ENCODE measurements at places on chromosomes 5 and 9.

GRCh38 chr9:74122661-74123060 lies 374.5 kb upstream of the RORB start:
- no peak for DNase-seq

- no peak for DNase-seq
Measured at GRCh38 chr5:121872856-121873255, 21.2 kb downstream of the FTMT start.

- DNase-seq, result no peak
Measured at GRCh38 chr9:35002623-35003022, 13.1 kb downstream of the DNAJB5 start.

DNA sequence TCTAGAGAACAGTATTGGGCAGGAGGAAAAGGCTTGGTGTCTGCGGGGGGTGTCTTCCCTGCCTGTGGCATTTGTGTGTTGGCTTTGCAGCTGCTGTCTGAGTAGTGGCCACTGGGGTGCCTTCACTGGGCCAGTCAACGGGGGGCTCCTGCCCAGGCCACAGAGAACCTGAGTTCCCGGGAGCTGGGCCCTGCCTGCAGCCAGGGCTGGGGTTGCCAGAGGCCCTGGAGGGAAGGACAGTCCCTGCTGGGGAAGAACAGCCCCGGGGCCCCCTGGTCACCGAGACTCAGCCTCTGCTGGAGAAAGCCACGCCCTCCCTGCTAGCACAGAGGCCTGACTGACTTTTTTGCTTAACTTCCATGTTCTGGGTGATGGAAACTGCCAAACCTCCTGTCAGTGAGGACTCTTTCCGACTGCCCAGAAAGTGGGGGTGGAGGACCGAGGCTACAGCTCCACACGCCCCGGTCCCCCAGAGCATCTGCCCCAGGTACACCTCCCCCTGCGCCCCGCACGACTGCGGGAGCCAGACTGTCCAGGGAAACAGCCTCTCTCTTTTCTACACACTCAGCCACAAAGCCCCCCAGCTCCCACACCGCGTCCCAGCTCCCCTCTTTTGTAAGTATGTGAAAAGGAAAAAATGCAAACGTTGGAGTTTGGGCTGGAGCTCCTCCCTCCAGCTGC lies 133.4 kb downstream of the DAB2IP start:
- no peak for DNase-seq

GRCh38 chr5:40412771-40413170 lies 266.9 kb upstream of the PTGER4 start:
- DNase-seq, result no peak

- DNase-seq, result no peak
Measured at GRCh38 chr9:74858751-74859414, 28.8 kb downstream of the TRPM6 start.

DNA sequence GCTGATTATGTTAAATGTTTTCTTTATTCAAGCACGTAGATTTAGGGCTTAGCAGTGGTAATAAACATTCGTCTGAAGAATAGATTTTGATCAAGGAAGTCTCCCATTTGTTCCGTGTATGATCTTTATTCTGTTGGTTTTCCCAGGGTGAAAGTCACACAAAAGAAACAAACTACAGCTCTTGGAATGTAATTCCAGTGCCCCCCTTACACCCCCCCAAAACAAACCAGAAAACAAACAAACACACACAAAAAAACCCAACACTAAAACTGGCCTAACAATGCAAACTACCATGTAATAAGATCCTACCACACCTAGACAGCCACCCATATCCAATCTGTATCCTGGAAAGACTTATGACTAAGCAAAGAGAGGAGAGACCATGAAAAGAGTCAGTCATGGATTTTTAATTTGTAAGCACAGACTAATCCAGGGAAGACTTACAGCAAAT lies 196.2 kb upstream of the ELL2 start:
- DNase-seq, result no peak

GRCh38 chr5:52692039-52692438 lies 95.7 kb upstream of the ITGA1 start:
- DNase-seq, result no peak

DNA sequence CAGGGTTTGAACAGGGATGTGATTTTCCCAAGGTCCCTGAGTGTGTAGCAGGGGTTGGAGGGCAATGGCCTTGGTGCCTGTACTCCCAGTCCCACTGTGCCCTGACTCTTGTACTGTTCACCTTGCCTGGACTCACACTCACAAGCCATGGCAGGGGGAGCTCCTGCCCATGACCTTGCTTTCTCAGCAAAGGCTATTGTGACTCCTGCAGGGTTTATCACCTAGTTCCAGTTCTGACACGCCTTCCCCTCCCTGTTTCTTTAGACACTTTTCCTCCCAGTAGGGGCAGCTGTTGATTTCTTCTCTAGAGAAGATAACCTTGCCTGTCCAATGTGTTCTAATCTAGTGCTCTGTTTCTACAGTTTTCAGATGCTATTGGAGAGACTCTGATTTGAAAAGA lies 139.5 kb downstream of the FSTL4 start:
- no peak for DNase-seq

DNA sequence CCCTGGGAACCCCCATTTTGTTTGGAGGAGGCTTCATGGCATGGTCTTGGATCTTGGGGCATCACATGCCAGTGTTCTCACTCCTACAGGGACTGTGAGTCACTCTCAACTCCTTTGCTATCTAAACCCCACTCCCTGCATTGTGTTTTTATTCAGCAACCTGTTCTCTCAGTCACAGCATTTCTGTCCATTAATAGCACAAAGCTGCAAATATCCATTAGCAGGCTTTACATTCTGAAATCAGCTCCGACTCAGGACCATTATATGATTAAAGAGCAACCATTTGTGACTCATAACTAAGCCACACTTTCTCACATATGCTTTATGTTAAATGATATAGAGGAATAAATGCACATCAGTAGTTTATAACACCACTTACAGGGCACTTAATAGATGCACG lies 462.1 kb upstream of the BRINP1 start:
- no peak for DNase-seq

GRCh38 chr5:151288180-151288579 lies 15.4 kb downstream of the SLC36A3 start:
- DNase-seq, result no peak
